ENCODE measurements at places on chromosomes 6 and 20. TPM values are rescaled to one million over a fixed set of nuclear protein-coding genes. Genes with fewer than 3 reads are reported as not detected.

The TRIM40 gene
- total RNA-seq, result not detected

The CD93 gene
- total RNA-seq, result 33.6 TPM

The TINAG gene
- total RNA-seq, result 0.27 TPM

The EMILIN3 gene
- total RNA-seq, result 0.23 TPM

The BANF2 gene
- not detected for total RNA-seq

The BEND6 gene
- 1.1 TPM for total RNA-seq

The RNF39 gene
- total RNA-seq, result not detected

The ZSCAN23 gene
- total RNA-seq, result 0.37 TPM

The ELOVL4 gene
- total RNA-seq, result 0.24 TPM
